Frontal cortex (tissue), 4 donors: ENCODE measurements at places on chromosomes 1 and 21. TPM values are rescaled to one million over a fixed set of nuclear protein-coding genes. Genes with fewer than 3 reads are reported as not detected.

SLAMF9 gene
- not detected for total RNA-seq

IL10 gene
- total RNA-seq, result 0.41 TPM

KCNJ9 gene
- 11.4 TPM for total RNA-seq

LCA5L gene
- total RNA-seq, result under 0.01 TPM

C1orf21 gene
- 24.9 TPM for total RNA-seq

LCE1A gene
- total RNA-seq, result not detected

GPR153 gene
- 22.0 TPM for total RNA-seq

CD2 gene
- total RNA-seq, result not detected

IGSF21 gene
- total RNA-seq, result 31.0 TPM

PLEKHG5 gene
- total RNA-seq, result 24.9 TPM

CAPN8 gene
- not detected for total RNA-seq

PPOX gene
- 26.5 TPM for total RNA-seq

MOV10 gene
- total RNA-seq, result 5.3 TPM

KISS1 gene
- not detected for total RNA-seq

PARK7 gene
- 160 TPM for total RNA-seq

S100A16 gene
- 13.0 TPM for total RNA-seq

REN gene
- not detected for total RNA-seq

GRCh38 chr1:199585392-199585791, 442.1 kb upstream of the NR5A2 start:
- DNase-seq, result no peak

- no peak for DNase-seq
These were observed 594.4 kb downstream of the MATN1 start for GRCh38 chr1:30129001-30129408.

- DNase-seq, result peak; percentile 46
These were observed 120.4 kb upstream of the GREM2 start for GRCh38 chr1:240732390-240732789.

- no peak for DNase-seq
These were observed 216.5 kb downstream of the PRDM2 start for GRCh38 chr1:13916530-13916929.

DNA sequence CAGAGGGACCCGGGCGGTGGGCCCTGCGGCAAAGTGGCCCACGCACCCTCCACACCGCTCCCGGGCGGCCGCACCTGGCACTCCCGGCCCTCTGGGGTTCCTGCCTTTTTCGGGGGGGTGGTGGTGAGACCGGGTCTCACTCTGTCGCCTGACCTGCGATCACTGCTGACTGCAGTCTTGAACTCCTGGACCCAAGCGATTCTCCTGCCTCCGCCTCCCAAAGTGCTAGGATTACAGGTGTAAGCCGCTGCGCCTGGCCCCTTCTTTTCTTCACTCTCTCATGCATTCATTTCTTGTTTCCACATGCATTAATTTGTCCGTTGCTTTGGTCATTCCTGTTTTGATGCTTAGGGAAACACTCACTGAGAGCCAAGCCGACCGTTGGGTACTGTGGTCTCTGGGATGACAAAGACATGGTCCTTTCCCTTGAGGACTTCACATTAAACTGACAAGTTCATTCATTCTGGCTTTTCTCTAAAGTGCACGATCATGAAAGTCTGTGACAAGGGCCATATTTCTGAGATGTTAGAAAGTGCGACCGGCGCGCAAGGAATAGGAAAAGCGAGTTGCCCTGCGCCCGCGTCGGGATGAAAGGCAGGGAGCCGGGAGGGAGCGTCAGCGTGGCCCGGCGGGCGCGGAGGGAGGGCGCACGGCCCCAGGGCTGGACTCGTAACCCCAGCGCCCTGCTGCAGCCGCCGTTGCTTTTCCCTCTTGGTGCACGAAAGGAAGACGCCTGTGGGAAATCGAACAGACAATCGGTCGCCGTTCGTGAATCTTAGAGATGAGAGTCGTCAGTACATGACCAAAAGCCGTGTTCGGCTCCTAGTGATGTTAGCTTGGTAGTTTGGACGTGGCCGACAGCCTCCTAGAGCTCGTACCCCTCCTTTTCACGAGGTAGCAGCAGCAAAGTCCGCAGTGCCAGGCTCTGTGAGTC, 1.0 kb upstream of the MCOLN2 start:
- peak; percentile 28 for DNase-seq

DNA sequence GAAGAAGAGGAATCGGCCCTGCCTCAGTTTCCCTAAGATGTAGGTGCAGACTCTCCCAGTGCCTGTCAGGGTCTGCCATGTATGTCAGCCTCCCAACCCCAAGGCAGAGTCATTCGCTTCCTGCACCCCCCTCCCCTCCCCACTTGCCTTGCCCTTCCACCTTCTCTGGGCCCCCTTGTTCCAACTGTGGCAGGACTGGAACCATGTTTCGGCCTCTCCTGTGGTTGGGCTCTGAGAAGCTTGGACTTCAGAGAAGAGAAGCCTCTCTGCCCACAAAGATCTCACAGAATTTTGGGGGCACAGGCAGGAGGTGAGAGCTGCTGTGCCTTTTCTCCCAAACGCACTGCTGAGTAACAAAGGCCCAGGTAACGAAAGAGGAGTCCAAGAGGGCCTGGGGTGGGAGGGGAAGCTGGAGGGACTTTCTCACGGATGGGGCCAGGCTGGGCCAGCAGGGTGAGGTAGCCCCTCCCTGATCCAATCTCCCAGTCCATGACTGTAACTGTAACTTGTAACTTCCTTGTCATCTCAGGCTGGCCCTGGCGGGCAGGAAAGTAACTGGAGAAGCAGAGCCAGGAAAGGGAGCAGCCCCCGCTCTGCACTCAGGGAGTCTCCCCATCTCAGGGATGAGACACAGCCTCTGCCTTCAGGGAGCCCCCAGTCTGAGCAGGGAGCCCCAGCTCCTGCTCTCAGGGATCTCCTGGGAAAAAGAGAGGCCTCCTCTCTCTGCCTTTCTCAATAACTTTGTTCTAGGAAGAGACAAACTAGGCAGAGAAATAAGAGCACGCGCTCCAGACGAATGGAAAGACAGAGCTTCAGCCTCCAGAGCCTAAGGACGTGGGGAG, 11.3 kb downstream of the CRABP2 start:
- no peak for DNase-seq

GRCh38 chr1:68516066-68516465, 19.2 kb upstream of the DEPDC1 start:
- DNase-seq, result no peak

DNA sequence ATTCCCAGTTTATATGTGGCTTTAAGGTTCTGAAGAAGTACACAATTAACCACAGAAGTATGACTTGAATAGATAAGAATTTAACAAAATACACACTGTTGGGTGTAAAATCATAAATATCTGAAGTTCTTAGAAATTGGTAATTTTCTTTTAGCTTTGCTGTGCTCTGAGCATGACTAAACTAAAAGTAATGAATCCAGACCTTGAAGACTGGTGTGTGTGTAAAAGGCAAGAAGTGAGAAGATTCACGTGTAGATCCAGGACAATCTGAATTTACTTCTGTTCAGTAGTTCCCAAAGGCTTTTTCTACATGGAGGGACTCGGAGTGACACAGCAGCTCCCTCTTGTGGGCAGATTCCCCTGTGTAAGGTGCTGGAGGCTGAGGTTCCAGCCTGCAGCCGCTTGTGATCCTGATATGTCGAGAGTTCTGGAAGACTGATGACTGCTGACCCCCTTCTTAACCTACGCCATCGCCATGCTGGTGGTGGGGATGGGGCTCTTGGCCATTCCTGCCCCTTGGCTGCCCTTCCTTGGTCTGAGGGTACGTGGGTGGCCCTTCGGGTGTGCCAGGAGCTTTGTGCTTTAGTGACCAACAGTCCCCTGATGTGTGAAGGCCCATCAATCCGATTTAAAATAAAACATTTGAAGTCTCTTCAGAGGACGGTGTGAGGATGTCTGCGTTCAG, 62.7 kb downstream of the ADARB1 start:
- peak; percentile 85 for DNase-seq

- DNase-seq, result no peak
These were observed 98.6 kb downstream of the NAV1 start for GRCh38 chr1:201637282-201638079.

GRCh38 chr1:168362991-168363390, 82.3 kb downstream of the TBX19 start:
- DNase-seq, result no peak

- peak; percentile 56 for DNase-seq
These were observed 68.3 kb downstream of the DHRS3 start for GRCh38 chr1:12549460-12550349.

DNA sequence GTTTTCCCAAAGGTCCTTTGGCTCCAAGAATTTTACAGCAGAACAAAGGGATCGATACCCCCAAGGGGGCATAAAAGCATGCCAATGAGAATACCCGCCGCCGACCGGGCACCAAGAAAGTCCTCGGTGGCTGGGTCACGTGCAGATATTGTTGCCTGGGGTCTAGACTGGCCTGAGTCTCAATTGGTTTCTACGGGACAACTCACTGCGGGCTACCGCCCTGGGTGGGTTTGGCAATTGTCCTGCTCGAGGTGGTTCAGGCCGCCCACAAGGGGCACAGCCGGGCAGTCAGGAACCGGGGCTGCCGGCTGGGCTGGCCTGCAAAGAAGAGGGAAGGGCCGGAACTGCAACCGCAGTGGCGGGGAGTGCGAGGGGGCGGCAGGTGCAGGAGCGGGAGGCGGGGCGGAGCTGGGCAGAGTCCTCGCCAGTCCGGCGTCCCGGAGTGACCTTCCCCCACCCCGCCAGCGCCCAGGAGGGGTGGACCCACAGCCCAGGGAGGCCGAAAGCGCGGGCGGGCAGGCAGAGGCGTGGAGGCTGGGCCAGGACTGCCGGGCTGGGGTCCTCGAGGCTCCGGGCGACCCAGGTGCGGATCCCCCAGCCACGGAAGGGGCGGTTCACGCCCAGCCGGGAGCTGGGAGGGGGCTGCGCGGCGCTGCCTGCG, 926 bp upstream of the ATP1B1 start:
- peak; percentile 67 for DNase-seq

GRCh38 chr1:85220756-85221201, 20.0 kb upstream of the SYDE2 start:
- DNase-seq, result no peak

DNA sequence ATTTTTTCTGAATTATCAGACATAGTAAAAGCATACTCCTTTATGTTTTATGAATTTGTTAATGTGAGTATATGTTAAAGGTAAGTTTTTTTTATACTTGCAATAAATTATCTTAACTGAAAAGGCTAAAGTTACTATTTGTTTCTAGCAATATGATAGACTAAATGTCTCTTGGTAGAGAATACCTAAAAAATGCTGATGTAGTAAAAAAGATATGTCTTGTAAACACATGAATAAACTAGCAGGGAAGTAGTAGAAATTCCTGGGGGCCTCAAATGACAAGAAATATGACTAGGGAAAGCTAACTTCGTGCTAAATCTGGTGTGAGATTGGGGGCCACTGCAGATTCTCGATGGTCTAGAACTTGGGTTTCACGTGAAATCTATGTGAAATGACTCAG, 188.1 kb upstream of the CACNA1E start:
- DNase-seq, result no peak

DNA sequence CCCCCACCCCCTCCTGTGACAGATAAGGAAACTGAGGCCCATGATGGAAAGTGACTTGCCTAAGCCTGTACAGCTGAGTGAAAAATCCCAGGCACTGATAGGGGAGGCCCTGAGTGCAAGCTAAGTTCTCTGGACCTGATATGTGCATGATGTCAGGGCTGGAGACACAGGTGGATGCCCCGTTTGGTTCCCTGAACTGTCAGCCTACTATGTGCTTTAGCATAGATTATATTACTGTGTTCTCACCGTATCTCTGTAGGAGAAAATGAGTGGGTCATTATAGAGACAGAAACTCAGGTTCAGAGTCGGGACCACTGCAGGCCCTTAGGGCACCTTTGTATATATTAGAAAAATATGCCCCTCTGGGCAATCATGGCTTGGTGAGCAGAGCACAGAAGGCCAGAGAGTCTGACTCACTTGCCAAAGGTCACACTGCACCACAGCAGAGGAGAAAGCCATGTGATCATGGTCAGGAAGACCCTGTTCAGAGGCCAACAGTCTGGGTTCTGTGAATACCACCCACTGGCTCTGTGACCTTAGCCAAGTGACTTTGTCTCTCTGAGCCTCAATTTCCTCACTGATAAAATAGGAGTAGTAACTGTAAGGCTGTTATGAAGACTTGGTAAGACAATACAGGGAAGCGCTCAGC, 145.8 kb upstream of the WNT4 start:
- DNase-seq, result no peak

- DNase-seq, result peak; percentile 30
These were observed 105.2 kb downstream of the EDEM3 start for GRCh38 chr1:184649451-184649888.

- no peak for DNase-seq
These were observed 212.1 kb downstream of the GPR52 start for GRCh38 chr1:174659823-174660222.

GRCh38 chr1:226589008-226589733, 40.6 kb downstream of the STUM start:
- no peak for DNase-seq

GRCh38 chr1:164256456-164256855, 302.5 kb upstream of the PBX1 start:
- no peak for DNase-seq

GRCh38 chr1:112506306-112506705, 2.5 kb upstream of the WNT2B start:
- DNase-seq, result no peak

GRCh38 chr1:178938101-178938958, 67.5 kb upstream of the ANGPTL1 start:
- DNase-seq, result no peak

- DNase-seq, result no peak
These were observed 82.1 kb downstream of the GFI1 start for GRCh38 chr1:92404661-92405060.

DNA sequence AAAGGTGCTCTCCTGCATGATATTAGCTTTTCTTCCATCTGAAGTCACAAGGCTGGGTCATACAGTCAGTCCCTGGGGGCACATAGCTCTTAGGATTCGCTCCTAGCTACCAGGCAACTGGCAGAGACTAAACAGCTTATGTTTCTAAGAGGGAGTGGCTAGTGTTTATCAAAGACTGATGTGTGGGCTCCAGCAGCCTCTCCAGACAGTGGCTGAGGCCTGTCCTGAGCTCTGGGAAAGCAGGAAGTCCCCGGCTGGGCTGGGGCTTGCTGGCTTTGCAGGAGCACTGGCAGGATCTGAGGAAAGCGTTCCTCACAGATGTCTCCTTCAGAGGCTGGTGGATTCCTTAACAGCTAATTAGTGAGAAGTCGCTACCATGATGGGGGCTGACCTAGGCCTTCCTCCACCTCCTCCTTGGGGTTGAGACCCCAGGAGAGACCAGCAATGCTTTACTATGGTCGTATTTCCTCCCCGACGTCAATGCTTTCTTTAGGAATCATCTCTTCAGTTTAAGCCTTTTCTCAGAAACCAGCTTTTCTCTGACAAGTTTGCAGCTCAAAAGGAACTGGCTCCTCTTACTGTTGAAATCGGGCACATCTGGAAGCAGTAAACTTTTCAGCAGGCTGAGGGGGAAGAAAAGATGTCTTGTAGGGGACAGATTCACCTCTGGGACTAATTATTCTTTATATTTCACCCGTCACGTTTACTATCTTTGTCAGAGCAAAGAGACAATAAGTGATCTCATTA, 33.5 kb upstream of the HHAT start:
- DNase-seq, result no peak

DNA sequence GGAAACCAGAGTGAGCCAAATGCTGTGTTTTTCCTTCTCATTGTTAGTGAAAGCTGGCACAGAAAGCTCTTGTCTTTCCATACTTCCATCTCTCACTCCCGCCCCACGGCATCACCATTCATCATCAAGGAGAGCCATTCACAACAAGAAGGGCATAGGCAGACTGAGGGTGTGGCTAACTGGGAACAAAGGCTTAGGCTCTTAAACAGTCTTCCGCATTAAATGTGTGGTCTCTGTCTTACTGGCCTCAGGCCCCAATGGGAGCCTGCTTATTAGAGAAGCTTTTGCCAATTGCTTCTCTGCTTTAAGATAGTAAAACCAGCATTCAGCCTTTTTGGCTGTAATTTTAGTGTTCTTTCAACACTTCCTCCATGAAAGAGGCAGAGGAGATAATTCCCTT, 51.4 kb downstream of the TNFSF18 start:
- no peak for DNase-seq
